ENCODE measurements at places on chromosomes 11 and 22. TPM values are rescaled to one million over a fixed set of nuclear protein-coding genes. Genes with fewer than 3 reads are reported as not detected.

DNA sequence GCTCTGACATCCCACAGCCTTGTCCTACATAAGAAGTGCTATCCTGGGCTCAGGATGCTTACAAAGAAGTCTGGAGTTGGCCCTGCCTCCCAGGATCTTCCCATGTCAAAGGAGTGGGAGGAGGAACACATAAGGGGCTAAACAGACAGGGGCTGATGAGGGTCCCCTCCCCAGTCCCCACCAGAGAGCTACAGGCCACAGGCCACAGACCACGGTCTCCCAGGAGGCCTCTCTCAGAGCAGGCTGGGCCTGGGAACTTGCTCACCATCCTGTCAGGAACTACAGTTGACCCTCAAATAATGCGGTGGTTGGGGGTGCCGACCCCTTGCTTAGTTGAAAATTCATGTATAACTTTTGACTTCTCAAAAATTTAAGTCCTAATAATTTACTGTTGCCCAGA, 315.5 kb downstream of the NTM start:
- DNase-seq = no peak

GRAP2 gene
- polyA plus RNA-seq = 51.5 TPM

GRCh38 chr11:120017582-120018150, 120.2 kb downstream of the TRIM29 start:
- DNase-seq = no peak

TPBGL gene
- polyA plus RNA-seq = 0.23 TPM

- DNase-seq = no peak
Observed at GRCh38 chr22:44916281-44917231, 93.2 kb downstream of the PHF21B start.

TRIM49B gene
- polyA plus RNA-seq = 0.05 TPM

FIBIN gene
- polyA plus RNA-seq = 9.6 TPM

FOLR1 gene
- 0.98 TPM for polyA plus RNA-seq

DNA sequence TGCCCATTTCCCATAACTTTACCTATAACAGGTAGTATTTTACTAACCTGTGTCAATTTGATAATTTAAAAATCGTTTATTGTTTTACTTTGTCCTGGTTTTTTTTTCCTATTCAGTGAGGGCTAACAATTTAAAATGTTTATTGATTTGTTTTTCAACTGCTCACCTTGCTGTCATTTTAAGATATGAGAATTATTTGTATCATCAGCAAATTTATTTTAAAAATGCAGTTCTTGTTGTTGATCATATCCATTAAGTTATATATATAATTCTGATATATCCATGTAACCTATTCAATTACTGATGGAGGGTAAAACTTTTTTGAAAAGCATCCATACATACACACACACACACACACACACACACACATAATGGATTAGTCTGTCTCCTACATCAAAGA, 24.8 kb downstream of the RRAS2 start:
- no peak for DNase-seq

- no peak for DNase-seq
Observed at GRCh38 chr11:104061853-104062521, 25.5 kb downstream of the DDI1 start.
